ENCODE measurements at places on chromosomes 16 and 17. TPM values are rescaled to one million over a fixed set of nuclear protein-coding genes. Genes with fewer than 3 reads are reported as not detected.

The UBTF gene
- 30.6 TPM for total RNA-seq

The GPR142 gene
- total RNA-seq: not detected

The MT1E gene
- total RNA-seq: 146 TPM

The EVPLL gene
- not detected for total RNA-seq

The CFAP97D1 gene
- not detected for total RNA-seq

The VMO1 gene
- total RNA-seq: not detected

The CACNG4 gene
- not detected for total RNA-seq

The STH gene
- total RNA-seq: not detected

The SULT1A3 gene
- total RNA-seq: 1.7 TPM

The CTRB2 gene
- not detected for total RNA-seq

The NLRC3 gene
- total RNA-seq: not detected

The CD300H gene
- not detected for total RNA-seq

The GRIN2A gene
- under 0.01 TPM for total RNA-seq

The STX4 gene
- total RNA-seq: 24.8 TPM

The TMEM100 gene
- total RNA-seq: 1.4 TPM

The MYL4 gene
- total RNA-seq: not detected

The C16orf96 gene
- total RNA-seq: not detected

The AATF gene
- total RNA-seq: 36.0 TPM

The TMEM204 gene
- total RNA-seq: 39.8 TPM

The MARVELD3 gene
- total RNA-seq: not detected

The CD79B gene
- total RNA-seq: not detected

The ALOXE3 gene
- total RNA-seq: 0.29 TPM
